Stimulated activated CD4-positive, alpha-beta T cell treated with anti-CD3 and anti-CD28 coated beads, Interleukin-4, amount 100 ng/mL, for 4 hours (primary cell): ENCODE measurements at places on chromosomes 6 and 20.

DNA sequence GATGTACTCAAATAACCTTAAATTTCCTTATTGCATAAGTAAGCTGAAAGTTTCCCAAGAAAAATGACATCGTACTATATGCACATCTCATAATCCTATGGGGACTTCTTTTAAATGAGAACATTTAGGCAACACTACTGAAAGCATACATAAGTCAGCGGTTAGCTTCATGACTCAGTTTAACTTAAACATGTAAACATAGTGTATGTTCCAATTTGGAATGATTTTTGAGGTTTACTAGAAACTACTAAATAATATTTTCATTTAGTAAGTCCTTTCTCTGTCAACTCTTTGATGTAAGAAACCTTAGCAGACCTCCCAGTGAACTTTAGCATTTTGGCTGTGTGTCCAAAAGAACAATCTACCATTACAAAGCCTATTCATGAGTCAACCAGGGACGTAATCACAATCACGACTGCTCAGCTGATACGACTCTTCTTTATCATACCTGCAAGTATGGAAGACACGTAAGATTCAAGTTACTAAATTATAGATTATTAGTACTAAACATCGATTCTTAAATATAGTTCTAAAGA, 19.3 kb downstream of the HIVEP2 start:
- DNase-seq, result no peak

DNA sequence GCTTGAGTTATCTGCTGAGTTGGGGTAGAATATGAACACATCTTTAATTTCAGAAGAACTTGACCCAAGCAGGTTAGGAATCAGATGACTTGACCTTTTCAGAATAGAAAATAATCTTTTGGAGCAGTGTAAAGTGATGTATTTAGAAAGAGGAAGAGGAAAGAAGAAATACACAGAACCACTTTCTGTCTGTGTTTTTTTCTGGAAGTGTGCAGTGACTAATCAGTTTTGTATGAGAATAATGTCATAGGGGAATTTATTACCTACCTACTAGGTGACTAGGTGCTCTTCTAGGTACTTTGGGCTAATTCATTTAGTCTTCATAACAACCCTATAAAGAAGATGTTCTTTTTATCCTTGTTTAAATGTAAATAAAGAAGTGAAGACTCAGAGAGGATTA, 3.0 kb downstream of the PPP1R14C start:
- DNase-seq, result no peak

GRCh38 chr20:50874758-50875665, 56.2 kb downstream of the ADNP start:
- DNase-seq, result no peak

- no peak for DNase-seq
Observed at GRCh38 chr6:111971866-111972532, 81.9 kb upstream of the CCN6 start.

DNA sequence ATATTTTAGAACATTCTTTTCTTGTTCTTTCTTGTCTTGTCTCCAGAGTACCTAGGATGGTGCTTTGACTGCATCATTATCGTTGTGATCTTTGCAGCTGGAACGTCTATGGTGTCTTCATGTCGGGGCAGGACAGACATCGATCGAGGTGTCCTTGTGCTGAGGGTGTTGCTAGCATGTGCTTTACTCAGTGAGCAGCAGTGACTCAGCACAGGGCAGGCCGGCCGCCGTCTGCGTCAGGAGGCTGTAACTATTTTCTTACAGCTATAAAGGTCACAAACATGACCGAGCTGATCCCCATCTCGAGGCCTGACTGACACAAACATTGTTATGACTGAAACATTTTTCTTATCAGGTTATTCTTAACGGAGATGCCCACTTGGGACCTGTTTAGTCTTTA, 14.9 kb upstream of the CTCFL start:
- DNase-seq, result no peak

DNA sequence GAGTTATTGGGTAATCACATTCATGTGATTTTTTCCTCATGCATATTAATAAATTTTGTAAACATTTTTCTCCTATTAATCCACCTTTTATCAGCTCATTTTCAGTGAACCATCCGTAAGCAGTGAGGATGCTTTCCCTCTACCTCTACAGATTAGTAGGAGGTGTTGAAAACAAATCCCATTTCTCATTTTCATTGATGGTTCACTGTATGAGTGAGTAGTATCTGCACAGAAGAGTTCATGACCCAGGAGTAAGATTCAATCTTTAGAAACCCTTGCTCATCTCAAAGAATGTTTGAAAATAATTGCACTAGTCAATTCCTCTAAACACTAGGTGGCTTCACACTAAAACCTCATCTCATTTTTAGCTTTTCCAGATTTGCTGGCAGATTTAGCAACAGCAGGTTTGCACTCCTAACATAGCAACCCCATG, 440.0 kb downstream of the HAO1 start:
- no peak for DNase-seq

GRCh38 chr20:31485450-31486339, 10.6 kb downstream of the REM1 start:
- DNase-seq, result no peak
